ENCODE measurements at places on chromosomes 6 and 20.

DNA sequence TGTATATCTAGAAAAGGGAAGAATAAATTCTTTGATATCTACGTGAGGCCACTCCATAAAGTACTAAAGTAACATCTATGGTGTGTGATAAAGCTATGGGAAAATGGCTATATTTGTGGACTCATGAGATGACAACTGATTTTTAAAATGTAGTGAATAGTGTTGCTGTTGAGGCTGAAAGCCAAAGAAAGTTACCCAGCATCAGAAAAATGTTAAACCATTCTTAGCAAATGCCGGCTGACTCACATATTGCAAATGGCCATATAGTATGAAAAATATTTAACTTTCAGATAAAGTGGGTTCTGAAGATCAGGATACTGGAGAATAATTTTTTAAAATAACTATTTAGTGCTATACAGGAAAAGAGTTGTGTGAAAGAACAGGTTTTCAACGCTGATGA is 129.9 kb upstream of the GRIK2 start:
- DNase-seq: no peak

- no peak for DNase-seq
Measured at GRCh38 chr20:53316206-53316937, 277.3 kb downstream of the ZNF217 start.

DNA sequence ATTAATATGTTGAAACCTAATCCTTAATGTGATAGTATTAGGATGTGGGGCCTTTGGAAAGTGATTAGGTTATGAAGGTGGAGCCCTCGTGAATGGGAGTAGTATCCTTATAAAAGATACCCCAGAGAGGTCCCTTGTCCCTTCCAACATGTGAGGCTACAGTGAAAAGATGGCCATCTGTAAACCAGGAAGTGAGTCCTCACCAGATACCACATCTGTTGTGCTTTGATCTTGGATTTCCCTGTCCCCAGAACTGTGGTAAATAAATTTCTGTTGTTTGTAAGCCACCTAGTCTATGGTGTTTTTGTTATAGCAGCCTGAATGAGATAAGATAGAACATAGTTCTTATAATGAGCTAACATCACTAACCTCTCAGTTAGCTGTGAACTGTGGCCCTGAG is 16.6 kb upstream of the CALHM6 start:
- no peak for DNase-seq

- DNase-seq: no peak
Measured at GRCh38 chr20:36845288-36845971, 30.5 kb upstream of the TLDC2 start.

DNA sequence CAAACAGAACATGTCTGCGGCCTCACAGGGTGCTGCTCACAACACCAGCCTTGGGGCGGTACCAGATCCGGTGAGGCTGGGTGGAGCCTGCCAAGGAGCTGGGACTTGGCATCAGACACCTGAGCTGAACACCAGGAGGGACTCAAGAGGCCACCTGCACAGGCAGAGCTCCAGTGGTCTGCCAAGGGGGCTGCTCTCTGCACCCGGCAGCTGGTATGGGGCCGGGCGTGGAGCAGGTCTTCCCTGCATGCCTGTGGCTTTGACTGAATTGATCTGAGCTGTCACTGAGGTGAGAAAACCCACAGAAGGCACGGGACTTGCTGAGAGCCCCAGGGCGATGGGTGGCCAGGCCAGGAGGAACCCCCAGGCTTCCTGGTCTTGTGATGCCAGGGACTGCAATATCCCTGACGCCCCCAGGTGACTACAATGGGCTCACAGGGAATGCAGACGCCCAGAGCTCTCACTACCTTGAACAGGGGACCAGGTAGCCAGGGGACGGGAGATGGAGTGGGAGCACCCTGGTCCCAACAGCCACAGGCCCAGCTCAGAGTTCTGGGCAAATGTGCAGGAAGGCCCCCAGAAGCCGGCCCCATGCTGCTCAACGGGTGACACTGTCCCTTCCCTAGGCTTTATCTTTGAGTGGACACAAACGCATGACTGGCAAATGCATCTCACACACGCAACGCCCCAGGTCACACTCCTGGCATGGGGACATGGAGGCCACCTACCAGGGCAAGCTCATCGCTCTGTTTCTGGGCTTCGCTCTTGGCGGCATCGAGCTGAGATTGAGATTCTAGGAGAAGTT is 48.2 kb downstream of the DSTN start:
- no peak for DNase-seq

GRCh38 chr20:34262488-34263288 is 21.5 kb downstream of the ASIP start:
- DNase-seq: no peak

- no peak for DNase-seq
Measured at GRCh38 chr6:18388271-18388670, 1.1 kb downstream of the RNF144B start.

DNA sequence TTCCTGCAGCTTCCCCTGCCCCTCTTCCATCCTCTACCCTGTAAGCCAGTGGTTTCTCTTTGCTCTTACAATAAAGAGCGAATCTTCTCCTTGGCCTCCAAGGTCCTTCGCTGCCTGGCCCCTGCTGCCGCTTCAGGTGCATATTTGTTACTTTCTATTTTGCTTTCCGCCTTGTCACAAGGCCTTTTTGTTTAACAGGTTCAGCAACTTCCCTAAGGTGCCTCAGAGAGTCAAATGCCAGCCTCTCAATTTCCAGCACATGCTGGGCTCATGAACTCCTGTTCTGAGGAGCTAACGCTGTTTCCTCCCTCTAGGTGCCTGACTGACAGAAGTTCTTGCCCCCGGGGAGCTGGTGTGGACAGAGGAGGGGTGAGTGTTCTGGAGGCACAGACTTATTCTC is 42.4 kb upstream of the EPB41L1 start:
- DNase-seq: no peak

DNA sequence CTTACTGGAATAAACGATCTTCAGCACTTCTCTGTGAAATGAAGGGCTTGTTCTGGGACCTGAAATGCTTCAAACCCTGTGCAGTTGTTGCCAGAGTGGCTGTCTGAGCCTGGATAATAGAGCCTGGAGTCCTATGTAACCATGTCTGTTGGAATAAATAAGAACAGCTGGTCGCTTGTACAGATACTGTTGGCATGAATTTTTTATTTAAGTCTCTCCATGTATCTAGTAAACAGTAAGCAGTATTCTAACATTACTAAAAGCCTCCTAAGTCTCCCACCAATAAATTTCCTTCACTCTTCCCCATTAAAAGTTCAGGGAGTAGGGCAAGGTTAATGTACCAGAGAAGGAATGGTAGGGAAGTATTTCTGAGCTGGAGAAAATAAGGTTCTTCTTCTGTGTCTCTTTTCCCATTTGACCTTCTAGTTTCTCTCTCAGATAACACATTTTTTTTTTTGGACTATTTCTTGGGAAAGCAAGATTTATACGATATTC is 227.5 kb downstream of the PRL start:
- no peak for DNase-seq

- peak; percentile 37 for DNase-seq
Measured at GRCh38 chr6:158536084-158536890, 23.6 kb upstream of the TMEM181 start.

GRCh38 chr6:149646599-149646998 is 1.9 kb downstream of the KATNA1 start:
- DNase-seq: no peak

- DNase-seq: no peak
Measured at GRCh38 chr6:33018904-33019303, 9.5 kb upstream of the HLA-DOA start.

DNA sequence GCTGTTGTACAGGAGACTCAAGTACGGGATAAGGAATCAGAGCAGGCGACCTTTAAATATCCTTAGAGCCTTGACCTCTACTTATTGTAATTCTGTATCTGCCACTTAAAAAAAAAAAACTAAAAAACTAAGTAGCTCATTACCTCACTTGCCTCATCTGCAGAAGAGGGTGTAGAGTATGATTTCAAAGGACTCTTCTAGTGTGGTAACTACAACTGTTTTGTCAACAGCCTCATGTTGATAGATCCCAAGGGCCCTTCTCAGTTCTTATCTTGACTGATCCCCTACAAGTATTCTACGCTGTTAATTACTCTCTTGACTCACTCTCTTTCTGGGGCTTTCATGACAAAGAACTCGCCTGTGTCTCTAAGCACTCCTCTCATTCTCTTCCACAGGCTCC is 16.7 kb upstream of the PDYN start:
- DNase-seq: no peak

DNA sequence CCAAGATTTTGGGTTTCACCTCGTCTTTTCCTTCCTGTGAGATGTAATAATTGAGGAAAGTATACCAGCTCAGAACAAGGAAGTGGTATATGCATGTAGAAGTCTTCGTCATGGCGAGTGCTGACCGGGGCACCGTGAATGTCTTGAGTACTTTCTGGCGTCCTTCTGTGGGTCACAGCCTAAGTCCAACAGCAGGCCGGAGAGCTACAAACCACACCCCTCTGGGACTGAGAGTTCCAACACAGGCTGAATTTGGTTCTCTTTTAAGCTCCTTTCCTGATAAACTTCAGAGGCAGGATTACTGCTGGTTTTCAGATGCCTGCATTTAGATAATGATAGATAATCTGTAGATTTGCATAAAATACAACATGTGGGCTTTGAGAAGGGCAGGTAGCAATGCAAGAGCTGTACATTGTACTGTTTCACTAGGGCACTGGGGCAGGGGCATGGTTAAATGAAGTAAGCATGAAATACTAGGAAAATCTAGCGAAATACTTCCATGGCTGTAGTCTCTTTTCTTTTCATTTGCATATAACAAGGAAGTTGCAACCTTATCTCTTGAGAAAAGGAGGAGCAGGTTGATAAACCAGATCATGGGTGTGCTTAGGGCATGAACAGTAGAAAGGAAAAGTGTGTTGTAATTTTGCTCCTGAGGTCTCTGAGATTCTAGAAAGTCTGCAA is at the start of gene ADTRP:
ADTRP (minus strand) TSS at position 156 of the 681 bp plus-strand sequence; CDS start at position 112, 44 bp downstream.
- no peak for DNase-seq

DNA sequence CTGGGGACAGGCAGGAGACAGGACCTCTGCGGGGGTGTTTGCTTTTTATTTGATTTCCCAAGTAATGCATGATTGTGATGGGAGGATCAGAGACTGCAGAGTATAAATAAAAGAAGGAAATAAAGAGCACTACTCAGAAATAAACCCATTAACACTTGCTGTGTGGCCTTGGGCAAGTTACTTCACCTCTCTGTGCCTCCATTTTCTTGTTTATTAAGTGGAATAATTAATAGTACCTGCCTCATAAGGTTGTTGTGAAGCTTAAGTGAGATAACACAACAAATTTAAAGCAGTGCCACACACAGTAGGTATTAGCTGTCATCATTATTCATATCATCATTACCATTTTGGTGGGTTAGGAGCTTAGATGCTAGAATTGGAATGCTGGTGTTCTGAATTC is 8.1 kb downstream of the CEBPB start:
- no peak for DNase-seq

GRCh38 chr6:157761331-157761921 is 61.6 kb upstream of the SNX9 start:
- DNase-seq: no peak

DNA sequence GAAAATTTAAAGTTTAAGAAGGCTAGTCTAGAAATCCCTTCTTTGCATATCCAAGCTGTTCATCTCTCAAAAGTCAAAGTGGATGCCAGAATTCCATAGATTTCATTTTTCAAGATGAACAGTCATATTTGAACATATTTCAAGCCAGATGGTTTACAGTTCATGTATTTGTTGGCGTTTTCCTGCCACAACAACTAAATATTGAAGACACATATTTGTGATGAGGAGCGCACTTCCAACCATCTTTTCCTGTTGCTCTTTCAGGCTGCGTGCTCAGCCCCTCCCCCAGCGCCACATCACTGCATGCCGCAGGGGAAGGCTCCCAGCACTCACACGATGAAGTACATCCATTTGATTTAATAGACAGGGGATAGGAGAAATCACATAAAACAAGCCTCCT is 5.9 kb upstream of the NOX3 start:
- DNase-seq: no peak

GRCh38 chr20:57498425-57499400 is 26.2 kb downstream of the CTCFL start:
- DNase-seq: peak; percentile 19

- DNase-seq: no peak
Measured at GRCh38 chr6:157668009-157668401, 155.0 kb upstream of the SNX9 start.

Data from HCT116 (cell line).